ENCODE measurements at places on chromosomes 2 and 18.

GRCh38 chr2:218863021-218863520 is 3.5 kb downstream of the WNT6 start:
- DNase-seq = no peak

GRCh38 chr2:67828066-67828465 is 234.7 kb downstream of the C1D start:
- no peak for DNase-seq

DNA sequence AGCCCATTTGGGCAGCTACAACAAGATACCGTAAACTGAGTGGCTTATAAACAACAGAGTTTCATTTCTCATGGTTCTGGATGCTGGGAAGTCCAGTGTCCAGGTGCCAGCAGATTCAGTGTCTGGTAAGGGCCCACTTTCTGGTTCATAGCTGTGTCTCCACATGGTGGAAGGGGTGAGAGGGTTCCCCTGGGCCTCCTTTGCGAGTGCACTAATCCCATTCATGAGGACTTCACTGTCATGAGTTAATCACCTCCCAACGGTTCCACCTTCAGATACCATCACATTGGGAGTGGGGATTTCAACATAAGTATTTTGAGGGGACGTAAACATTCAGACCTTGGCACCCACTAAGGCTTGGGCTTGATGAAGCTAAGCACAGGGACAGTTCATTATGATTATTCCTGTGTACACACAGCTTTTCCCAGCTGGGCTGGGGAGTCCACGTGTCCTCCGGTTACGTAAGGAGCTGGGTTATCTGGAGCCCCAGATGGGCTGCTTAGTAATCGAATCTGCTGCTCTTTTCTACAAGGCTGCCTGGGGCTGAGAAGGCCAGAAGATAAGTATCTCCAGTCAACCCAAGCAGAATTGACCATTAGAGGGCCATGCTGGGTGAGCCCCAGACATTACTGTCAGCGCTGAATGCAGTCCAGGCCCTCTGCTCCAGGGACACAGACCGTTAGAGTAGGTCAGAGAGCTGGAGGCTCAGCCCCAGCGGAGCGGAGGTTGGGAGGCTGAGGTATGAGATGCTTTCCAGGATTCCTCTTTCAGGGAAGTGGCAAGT is 42.7 kb downstream of the EPAS1 start:
- no peak for DNase-seq

GRCh38 chr2:15919716-15920434 is 20.5 kb upstream of the MYCN start:
- no peak for DNase-seq

GRCh38 chr2:41990688-41991087 is 57.1 kb upstream of the PKDCC start:
- no peak for DNase-seq

GRCh38 chr2:236112466-236112865 is 55.7 kb downstream of the GBX2 start:
- DNase-seq = no peak

DNA sequence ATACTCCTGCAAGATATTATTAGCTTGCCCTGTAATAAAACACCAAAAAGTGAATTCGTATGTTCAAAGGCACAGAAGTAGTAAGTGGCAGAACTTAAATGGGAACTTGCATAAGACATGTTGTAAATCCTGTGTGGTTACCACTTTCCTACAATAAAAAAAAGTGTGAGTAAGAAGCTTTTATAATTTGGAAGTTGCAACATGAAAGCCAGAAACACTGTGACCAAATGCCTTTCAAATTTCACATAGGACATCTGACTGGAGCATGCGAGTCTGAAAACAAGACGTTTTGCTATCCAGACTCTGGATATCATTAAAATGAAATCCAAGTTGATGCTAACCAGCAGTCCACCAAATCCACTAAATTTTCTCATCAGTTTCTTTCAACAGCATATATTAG is 886.2 kb upstream of the NRXN1 start:
- DNase-seq = no peak

GRCh38 chr18:22302144-22302543 is 115.6 kb downstream of the CTAGE1 start:
- no peak for DNase-seq

DNA sequence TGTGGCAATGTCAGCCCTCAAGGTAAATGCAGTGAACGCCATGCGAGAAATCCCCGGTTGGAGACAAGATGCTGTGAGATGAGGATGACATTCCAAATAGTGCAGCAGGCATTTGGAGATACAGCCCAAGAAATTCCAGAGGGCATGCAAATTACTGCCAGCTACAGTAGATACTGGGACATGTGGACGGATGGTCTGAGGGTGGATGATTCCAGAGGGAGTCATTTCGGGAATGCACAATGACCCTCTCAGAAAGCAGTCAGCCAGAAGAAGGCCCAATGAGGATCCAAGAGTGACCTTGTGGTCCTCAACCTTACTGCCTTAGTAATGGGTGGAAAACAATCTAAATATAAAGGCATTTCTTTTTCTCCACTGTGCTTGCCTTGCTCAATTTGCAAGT is 111.3 kb downstream of the HNRNPLL start:
- no peak for DNase-seq

GRCh38 chr18:51100385-51101120 is 70.5 kb downstream of the SMAD4 start:
- no peak for DNase-seq

- no peak for DNase-seq
Observed at GRCh38 chr18:13433685-13434084, 215.1 kb downstream of the LDLRAD4 start.

DNA sequence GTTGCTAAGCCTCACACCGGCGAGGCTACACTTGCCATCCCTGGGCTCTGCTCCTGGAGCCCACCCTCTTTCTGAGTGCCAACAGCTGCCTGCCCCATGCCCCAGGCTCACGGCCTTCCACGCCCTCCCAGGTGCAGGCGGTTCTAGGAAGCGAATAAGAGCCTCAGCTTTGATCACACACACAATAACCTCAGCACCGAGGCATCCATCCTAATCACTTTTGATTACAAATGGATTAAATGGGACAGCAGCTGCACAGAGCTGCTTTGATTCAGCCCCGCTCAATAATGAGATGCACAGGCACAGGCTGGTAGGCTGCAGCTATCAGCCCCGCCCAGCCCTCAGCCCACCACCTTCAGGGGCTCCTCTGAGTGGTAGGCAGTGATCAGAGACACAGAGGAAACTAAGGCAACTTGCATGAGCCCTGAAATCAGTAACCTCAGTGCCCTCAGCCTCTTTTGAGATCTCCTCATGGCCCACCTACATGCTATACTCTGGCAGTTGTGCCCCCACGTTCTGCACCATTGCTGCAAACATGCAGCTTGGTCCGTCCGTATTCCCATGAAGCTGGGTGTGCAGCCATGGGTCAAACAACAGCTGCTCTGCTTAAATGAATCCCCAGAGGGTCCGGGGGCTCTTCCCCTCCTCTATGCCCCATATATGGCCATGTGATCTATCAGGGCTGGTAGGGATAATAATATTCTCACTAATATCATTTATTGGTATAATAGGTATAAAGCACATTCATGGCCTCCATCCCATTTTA is 171.4 kb downstream of the SETBP1 start:
- DNase-seq = peak; percentile 79
